ENCODE measurements at places on chromosomes 5 and 9.
A peak's percentile ranks its signal among the peaks of the same experiment; 100 is the strongest.

DNA sequence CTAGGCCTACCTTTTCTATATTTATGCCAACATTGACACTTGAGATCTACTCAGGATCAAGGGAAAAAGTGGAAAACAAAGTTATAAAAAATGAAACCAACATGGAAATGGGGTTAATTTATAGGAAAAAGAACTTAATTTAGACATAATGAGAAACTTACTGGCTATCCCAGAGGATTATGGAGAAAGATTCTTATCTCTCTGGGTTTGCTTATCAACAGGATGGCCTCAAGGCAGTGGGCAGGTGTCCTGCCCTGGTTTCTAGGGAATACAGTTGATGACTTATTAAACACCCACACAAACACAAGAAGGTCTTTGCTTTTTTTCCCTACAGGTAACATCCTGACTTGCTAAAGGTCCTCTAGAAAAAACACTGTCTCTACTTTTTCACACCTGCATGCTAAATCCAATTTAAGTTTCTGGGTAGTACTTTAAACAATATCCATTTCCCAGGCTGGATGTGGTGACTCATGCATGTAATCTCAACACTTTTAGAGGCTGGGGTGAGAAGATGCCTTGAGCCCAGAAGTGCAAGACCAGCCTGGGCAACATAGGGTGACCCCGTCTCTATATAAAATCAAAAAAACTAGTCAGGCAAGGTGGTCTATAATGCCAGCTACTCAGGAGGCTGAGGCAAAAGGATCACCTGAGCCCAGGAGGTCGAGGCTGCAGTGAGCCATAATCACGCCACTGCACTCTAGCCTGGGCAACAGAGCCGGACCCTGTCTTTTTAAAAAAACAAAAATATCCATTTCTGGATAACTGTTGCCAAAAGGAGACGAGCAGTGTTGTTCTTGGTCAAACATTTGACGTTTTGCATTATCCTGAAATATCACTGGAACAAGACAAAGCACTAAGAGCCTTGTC lies 6.6 kb upstream of the ZNF608 start:
- DNase-seq = no peak

- DNase-seq = peak; percentile 56
Observed at GRCh38 chr9:114487607-114488300, 17.5 kb downstream of the WHRN start.

GRCh38 chr9:77999231-77999631 lies 32.4 kb downstream of the GNAQ start:
- no peak for DNase-seq

DNA sequence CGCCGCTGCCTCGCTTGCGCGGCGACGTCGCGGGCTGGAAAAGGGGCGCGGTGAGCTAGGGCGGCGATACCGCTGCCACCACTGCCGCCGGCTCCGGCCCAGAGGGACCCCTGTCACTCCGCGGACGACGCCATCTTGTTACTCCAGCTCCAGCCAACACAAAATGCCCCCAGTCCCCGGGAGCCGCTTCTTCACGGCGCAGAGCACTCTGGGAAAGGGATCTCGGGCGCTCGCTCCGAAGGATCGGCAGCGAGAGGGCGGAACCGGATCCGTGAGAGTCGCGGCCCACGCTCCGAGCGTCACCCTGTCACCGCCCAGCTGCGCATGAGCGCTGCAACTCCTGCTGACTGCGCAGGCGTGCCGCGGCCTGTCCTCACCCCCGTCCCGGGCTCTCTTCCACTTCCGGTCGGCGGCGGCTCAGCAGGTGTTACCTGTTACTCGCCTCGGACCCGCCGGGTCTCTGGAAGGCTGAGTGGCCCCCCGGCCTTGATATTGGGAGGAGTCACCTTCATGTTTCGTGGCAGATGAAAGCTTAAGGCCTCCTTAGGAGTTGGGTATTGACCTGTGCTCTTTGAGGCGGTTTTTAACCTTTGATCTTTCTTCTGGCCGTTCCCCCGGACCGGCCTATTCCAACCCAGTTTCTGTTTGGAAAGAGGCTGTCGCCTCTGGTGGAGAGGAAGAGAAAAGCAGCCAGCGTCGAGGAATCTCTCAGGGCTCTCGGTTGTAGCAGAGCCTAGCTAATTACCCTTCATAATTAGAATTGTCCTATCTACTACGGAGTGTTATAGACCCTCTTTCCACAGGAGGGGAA lies at the start of gene CSNK1A1:
TSS of gene CSNK1A1 (minus strand) at position 213 of the 811 bp plus-strand sequence. CDS start 475 bp downstream, outside the sequence.
- DNase-seq = peak; percentile 98

DNA sequence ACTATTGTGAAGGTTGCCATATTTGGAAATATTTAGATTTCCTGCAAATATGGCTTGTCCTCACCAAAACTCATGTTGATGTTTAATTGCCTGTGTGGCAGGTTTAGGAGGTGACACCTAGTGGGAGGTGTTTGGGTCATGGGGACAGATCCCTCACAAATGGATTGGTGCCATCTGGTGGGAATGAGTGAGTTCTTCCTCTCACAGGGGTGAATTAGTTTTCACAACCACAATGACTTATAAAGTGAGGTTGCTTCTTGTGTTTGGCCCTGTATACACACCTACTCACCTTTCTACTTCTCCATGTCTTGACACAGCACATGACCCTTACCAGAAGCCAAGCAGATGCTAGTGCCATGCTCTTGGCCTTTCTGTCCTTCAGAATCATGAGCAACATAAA lies 41.1 kb downstream of the ISOC1 start:
- DNase-seq = no peak

DNA sequence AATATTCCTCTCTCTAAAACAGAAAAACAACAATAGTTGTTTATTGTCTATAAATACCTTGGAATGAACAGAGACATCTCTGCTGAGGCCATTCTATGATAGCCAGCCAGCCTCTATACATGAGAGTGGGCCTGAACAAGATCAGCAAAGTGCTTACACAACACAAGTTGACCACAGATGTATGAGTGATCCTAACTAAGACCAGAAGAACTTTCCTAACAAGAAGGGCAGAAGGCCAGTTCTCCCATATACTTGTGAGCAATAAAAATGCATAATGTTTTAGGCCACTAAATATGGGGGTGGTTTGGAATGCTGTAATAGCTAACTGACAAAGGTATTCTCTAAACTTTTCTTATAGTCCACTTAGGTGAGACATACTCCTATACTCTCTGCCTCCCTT lies 345.7 kb downstream of the SPATA31D1 start:
- DNase-seq = no peak

DNA sequence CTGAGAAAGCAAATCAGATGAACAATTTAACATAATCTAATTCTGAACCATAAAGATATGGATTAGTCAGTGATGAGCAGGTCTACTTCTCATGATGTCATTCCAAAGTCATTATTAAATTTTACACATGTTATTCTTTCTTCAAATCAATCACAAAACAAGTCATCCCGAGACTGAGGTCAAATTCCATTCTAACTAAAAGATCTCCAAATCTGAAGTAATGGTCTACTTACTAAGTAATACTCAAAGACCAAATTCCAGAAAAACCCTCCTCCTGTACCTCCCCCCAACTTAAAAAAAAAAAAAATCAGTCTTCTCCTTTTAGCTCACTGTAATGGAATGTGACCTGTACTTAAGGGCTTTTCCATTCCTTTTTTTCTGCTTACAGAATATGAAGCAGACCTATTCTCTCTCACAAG lies 4.7 kb downstream of the PFDN1 start:
- no peak for DNase-seq

- no peak for DNase-seq
Observed at GRCh38 chr9:110615498-110615897, 36.0 kb upstream of the SVEP1 start.

Measured in CD4-positive, alpha-beta T cell treated with Interleukin-15 for 1 hour (primary cell).